ENCODE measurements at places on chromosomes 5 and 9.

GRCh38 chr5:78653681-78654366, 5.3 kb upstream of the LHFPL2 start:
- no peak for DNase-seq

DNA sequence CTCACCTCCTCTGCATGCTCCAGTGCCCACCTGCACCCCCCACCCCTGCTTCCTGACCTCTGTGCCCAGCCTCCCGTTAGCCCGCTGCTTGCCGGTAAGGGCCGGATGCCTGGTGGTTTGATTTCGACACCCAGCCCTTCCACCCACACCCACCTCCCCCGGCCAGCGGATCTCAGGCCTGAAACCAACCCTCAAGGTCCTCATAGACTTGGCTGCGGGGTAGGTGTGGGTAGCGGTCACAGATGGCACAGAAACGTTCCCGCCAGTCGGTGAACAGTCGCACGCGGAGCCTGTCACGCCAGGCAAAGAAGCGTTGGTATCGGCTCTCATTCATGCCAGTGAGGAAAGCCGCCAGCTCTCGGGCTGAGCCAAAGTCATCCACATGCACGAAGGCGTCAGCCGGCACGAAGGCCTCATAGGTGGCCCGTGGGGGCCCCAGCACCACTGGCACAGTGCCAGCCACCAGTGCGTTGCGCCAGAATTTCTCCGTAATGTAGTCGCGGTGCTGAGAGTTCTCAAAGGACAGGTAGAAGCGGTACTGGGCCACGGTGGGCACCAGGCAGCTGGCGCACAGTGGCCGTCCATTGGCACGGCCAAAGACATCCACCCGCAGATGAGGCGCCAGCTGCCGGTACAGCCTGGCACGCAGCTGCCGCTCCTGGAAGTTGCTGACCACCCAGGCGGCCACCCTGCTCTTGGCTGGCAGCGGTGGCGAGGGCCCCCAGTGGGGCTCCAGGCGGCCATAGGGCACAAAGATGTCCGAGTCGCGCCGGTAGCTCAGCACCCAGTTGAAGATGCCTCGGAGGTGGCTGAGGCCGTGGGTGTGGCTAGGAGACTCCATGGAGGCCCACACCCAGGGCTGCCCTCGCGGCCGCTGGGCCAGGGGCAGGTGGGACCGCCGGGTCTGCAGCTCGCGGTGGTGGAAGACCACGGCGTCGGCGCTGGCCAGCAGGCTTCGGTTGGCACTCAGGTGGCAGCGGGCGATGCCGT, 1.1 kb downstream of the FUT7 start:
- no peak for DNase-seq

- no peak for DNase-seq
These were observed 4.8 kb upstream of the GRIN1 start for GRCh38 chr9:137134191-137134590.

DNA sequence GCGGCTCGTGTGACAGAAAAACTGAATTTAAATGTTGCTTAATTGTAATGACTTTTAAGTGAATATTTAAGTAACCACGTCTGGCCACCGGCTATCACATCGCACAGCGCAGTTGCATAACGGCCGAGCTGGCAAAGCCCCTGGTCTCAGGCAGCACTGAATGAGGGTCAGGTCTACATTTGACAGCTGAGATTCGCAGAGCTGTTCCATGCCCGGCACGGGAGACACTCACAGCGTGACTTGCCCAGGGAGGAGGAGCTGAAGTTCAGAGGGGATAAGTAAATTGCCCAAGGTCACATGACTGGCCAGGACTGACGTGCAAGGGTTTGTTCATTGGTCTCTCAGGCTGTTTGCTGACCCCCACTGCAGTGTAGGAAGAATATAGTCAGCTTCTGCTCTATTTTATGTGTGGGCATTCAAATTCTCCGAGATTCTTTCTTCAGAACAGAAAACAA, 17.4 kb upstream of the COL5A1 start:
- DNase-seq = no peak

- DNase-seq = no peak
These were observed 616.6 kb downstream of the IRX1 start for GRCh38 chr5:4212071-4212739.
